Hair follicle dermal papilla cell (primary cell): ENCODE measurements at places on chromosomes 16 and 17. TPM values are rescaled to one million over a fixed set of nuclear protein-coding genes. Genes with fewer than 3 reads are reported as not detected.

Gene ARL5C
- total RNA-seq = not detected in 2 replicates

Gene FOXL1
- total RNA-seq = 2.9 TPM in 2 replicates

Gene ACAP1
- total RNA-seq = 0.97 TPM in 1 of 2 replicates, not detected in the other

Gene NAGS
- 1.1 and 2.1 TPM in 2 replicates for total RNA-seq

Gene SLC6A2
- under 0.01 TPM in 1 of 2 replicates, not detected in the other for total RNA-seq

Gene HAS3
- 0.49 and 2.4 TPM in 2 replicates for total RNA-seq
